Stimulated activated CD8-positive, alpha-beta memory T cell treated with anti-CD3 and anti-CD28 coated beads, Interleukin-4, amount 100 ng/mL, for 1 hour (primary cell): ENCODE measurements at places on chromosomes 2 and 18.

DNA sequence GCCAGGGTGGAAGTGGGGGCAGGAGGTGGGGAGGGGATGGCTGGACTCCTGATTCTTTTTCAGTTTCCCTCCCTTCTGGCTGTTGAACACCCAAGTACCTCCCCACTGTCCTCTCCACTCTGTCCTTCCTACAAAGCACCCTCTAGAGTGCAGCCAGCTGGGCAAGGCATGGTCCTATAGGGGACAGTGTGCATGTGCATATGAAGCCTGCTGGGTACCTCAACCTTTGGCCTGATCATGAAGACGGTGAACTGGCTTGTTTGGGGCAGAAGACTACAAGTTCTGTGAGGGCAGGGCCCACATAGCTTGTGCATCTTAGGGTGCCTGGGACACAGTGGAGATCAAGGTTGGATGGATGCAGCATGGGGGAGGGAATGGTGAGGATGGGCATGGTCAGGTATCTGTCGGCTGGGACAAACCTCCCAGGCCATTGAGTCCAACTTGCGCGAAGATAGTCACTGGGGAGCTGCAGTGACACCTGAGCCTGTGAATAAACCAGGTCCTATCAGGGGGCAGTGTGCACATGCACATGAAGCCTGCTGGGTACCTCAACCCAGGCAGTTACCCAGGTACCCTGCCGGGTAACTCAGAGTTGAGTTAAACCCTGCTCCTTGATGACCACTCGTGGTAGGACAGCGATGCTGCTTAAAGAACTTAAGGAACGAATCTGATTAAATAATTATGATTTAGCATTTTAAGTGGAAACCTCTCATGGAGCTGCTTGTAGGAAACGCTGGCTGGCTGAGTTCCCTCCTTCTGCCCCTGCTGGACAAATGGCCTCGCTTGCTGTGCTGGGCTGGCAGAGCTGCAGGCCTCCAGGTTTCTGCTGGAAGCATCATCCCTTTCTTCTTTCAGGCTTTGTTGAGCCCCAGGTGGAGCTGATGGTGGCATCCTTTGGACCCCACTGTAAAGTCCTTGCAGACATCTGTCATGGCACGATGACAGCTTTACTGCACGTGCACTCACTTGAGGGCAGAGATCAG, 84.0 kb downstream of the POLR1A start:
- DNase-seq: no peak

DNA sequence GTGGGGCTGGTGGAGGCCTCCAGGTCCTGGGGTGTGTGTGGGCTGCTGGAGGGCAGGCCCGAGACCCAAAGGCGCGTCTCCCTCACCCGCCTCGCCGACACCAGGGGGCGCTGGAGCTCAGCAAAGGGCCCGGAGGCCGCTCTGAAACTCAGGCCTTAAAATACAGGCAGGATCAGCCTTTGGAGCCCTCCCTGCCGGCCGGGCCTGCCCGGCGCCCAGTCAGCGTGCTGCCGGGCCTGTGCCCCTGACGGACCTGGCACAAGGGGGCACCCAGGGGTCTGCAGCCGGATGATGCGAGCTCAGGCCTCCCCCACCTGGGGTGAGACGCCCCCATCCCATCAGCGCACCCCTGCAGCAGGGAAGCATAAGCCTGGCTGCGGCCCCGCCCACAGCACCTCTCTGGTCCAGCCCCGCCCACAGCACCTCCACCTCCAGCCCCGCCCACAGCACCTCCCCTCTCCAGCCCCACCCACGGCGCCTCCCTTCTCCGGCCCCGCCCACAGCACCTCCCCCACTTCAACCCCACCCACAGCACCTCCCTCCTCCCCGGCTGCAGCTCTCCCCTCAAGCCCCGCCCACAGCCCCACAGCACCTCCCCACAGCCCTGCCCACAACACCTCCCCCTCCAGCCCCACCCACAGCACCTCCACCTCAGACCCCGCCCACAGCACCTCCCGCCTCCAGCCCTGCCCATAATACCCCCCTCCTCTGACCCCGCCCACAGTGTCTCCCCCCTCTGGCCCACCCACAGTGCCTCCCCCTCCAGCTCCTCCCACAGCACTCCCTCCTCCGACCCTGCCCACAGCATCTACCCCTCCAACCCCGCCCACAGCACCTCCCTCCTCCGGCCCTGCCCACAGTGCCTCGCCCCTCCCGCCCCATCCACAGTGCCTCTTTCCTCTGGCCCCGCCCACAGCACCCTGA, 92.8 kb upstream of the OTOS start:
- DNase-seq: no peak

GRCh38 chr2:148989882-148990493, 48.5 kb upstream of the LYPD6B start:
- DNase-seq: no peak

DNA sequence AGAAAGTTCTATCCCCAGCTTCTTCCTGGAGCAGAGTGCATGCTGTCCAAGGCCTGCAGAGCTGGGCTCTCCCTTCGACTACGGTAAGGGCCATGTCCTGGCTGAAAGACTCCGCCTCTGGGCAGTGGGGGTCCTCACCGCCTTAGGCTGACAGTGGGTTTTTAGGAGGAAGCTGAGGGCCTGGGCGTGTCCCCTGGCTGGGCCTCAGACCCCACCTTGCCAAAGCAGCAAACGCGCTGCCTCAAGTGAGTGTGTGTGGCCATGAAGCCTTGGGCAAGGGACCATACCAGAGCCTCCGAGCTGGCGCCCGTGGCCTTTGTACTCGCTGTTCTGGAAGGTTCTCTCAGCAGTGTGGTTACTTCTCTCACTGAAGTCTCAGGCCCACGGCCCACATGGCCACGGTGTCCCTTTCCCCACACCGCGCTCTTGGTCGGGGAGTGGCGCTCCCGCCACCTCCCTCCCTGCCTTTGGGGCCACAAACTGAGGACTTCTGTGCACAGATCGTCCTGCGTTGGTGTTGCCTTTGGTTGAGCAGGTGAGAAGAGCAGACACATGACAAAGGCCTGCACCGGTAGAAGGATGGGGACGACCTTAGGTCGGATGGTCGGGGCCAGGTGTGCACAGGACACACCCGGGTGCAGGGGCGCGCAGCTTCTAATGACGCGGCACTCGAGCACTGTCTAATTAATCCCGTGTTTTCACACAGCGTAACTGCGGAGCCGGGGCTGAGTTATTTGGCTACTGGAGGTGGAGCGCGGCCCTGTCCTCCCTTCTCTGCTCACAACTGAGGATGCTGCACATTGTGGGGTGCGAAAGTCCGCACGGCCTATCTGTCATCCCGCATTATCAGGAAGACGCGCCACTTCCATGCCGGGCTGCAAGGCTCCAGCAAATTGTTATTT, 121.6 kb downstream of the PTGR3 start:
- DNase-seq: no peak

GRCh38 chr2:233271693-233272092, 20.2 kb downstream of the ATG16L1 start:
- DNase-seq: no peak

DNA sequence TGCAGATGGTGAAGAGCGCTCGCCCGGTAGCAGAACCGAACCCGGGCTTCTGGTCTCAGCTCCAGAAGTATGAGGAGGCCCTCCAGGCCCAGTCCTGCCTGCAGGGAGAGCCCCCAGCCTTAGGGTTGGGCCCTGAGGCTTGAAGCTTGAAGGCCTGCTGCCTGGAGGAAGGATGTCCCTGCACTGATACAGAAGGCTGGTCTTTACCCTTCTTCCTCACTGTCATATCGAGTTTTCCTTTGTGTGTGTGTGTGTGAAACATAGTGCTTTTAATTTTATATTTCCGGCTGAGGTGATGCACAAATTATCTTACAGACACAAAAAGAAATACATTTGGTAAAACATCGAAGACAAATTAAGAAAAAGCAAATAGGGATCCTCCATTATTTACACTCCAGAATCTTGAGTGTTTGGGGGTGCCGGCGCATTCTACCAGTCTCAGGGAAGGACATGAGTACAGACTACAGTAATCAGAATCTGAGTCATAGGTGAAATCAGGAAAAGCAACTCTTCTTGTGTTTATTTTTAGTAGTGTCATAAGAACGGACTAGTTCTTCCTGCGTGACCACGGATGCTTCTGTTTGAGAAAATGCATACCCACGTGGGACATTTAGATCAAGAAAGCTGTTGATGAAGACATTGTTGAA, 1.3 kb downstream of the DUSP28 start:
- DNase-seq: no peak

GRCh38 chr2:215737477-215737876, 275.9 kb downstream of the MREG start:
- DNase-seq: no peak

- DNase-seq: no peak
These were observed 155.5 kb downstream of the LDLRAD4 start for GRCh38 chr18:13374096-13374467.

DNA sequence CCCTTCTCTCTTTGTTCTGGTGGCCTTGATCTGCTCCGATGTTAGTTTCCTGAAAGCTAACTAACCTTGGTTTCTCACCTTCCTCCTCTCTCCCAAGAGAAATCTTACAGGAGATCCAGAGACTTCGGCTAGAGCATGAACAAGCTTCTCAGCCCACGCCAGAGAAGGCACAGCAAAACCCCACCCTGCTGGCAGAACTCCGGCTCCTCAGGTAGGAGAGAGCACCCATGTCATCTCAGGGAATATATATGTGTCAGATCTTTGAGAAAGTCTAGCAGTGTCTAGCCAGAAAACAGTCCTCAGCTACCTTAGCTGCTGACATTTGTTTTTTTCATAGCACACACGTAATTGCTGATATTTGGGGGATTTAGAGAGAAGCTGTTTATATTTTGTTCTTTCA, 148.1 kb downstream of the DTNA start:
- DNase-seq: no peak

GRCh38 chr2:88091943-88092342, 24.3 kb downstream of the SMYD1 start:
- no peak for DNase-seq

DNA sequence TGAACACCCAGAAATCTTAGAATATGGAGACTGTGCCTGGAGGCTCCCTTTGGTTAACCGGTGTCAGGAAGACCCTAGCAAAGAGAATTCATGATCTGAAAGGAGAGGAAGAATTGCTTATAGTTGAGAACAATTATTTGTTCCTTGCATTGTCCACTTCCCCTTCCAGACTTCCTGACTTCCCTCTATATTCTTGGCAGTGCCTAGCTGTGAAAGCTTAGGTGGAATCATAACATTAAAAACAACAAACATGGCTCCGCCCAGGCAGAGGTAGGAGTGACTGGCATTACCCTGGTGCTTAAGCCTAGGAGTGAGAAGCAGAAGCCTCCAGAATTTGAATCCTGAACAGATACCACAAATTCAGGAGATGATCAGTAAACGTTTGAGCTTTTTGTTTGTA, 1.9 kb downstream of the TTL start:
- no peak for DNase-seq

DNA sequence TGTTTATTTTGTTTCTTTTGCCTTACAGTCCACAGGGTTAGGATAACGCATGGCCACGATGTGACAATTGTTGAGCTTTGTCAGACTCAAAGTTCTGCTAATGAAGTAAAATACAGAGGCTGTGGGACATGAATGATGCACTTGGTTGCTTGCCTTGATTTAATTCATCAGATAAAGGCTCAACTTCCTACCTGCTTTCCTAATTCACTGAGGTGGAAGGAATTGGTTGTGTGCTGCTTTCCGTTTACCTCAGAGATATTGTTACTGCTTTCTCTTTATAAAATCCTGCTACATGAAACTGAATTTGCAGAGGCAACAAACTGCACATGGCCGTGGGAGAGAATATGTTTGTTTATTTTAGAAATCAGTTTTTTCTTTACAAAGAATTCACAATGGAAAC, 6.6 kb downstream of the RIT2 start:
- DNase-seq: no peak

GRCh38 chr18:10052871-10053270, 139.1 kb downstream of the VAPA start:
- no peak for DNase-seq

DNA sequence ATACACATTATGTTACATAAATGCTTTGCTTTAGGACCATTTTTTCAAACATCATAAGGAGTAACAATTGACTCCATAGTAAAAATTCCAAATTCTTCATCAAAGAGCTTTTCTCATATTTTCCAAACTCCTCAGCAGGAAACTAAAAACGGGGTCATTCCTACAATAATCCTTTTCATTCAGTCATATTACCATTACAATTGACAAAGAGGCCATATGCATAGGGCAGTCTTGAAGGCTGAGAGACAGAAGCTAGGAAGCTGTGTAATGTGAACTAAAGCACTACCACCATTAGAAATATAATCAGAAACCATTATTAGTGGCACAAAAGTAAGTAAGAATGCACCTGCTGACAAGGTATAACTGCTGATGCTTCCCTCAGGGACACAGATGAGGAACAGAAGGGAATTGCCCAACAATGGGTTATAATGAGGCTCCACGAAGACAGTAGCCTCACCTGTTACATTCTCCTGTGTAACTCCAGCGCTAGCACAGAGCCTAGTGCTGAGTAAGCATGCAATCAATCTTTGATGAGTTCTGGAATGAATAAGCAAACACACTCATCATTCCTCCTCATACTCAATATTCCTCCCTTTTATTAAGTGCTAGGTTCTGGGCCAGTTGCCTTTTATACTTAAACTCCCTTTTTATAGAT, 942.3 kb downstream of the CPS1 start:
- DNase-seq: no peak

DNA sequence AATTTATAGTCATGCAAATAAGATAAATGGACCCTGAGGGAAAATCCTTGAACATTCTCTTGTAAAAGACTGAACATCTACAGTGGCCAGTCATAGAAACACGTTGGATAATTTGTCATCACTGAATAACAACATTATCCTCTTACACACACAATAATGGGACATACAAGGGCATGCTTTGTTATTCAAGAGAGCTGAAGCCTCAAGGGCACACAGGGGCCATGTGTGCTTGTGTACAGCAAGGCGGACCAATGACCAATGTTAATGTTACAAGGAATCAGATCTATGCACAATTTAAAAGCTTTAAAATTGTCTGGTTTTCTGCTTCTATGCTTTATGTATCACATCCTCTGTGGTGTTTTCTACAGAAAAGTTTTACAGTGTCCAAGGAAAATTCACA, 23.7 kb downstream of the COL6A3 start:
- DNase-seq: no peak

DNA sequence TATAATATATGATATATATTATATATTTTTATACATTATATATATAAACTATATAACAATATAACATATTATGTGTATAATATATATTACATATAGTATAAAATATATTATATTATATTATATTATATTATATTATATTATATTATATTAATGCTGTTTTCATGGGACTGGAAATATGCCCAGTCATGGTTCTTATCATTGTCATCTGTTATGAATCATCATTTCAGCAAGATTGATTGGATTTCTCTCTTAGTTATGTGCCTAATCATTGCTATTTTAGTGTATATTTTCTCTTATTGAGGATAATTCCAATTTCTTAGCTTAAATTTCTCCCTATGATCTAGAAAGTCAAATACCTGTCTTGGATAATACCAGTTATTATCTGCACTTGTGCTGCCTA, 617.8 kb downstream of the TRIB2 start:
- no peak for DNase-seq
